RKO (cell line): ENCODE measurements at places on chromosomes 6 and 20.
A peak's percentile ranks its signal among the peaks of the same experiment; 100 is the strongest.

DNA sequence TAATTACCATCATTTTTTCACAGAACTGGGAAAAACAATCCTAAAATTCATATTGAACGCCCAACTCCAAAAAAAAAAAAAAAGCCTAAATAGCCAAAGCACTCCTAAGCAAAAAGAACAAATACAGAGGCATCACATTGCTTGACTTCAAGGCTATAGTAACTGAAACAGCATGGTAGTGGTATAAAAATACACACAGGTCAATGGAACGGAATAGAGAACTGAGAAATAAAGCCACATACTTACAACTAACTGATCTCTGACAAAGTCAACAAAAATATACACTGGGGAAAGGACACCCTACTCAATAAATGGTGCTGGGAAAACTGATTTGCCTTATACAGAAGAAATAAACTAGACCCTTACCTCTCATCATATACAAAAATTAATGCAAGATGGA, 89.6 kb downstream of the MRAP2 start:
- no peak for DNase-seq

GRCh38 chr6:66321017-66321416, 614.0 kb upstream of the EYS start:
- no peak for DNase-seq

DNA sequence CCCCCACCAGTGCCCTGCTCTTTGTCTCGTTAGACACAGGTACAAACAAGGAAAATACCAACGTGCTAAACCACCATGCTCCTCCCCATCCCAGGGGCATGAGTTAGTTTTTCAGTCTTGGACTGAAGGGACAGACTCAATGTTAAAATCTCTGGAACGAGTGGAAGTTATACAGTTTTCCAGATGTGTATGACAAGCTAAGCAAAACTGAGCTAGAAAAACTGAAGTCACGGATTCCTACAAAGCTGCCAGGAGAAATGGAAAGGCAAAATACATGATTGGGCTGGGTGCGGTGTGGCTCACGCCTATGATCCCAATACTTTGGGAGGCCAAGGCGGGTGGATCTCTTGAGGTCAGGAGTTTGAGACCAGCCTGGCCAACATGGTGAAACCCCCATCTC, 34.3 kb upstream of the QKI start:
- DNase-seq = no peak

GRCh38 chr6:23031986-23032385, 462.6 kb downstream of the HDGFL1 start:
- no peak for DNase-seq

DNA sequence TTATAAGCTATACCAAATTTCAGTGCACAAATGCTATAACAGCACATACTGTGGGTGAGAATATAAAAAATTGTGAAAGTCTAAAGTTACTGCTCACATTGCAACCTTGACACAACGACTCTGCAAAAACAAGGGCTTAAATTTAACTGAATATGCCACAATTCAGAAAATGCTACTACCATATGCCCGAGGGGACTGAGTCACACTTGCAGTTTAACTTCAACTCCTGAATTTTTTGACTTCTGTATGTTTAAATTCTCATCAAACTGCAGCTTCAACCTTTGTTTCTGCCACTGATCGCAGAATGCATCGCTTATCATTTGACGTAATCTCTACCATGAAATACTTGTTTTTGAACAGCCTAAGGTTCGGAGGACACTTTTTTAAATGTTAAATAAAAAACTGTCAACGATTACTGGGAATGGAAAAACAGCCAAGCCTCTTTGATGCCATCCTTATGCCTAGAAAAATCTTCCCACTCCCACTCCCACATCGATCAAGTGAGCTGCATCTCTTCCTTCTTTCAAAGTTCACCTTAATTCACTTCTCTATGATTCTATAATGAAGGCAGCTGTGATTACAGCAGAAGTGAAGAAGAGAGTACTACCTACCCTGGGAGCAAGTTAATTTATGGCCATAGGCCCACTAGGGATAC, 136.5 kb downstream of the ATXN1 start:
- DNase-seq = no peak

GRCh38 chr20:40463171-40463570, 225.9 kb downstream of the MAFB start:
- no peak for DNase-seq

DNA sequence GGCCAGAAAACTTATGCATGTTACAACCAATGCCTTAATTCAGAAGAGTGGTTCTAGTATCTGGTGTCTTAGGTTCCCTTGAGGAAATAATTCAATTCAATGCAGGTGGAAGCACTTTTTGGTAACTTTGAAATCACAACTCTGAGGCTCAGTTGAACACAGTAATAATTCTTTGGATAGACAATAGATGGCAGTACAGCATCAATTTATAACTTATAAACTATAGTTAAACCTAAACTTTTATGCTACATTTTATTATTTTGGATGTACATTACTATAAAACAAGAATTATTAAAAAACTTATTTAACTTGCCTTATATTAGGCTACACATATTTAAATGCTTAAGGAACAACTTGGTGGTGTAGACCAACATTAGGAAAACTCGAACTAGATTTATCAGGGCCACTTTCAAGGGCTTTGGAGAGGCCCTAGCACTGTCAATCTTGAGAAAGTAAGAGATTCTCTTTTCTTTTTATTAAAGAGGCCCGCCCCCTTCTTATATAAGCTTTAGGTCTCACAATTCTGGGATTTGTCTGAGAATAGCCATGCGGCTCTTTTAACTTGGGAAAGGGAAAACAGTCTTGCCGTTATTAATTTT, 85.9 kb downstream of the CRYBG1 start:
- peak; percentile 55 for DNase-seq

GRCh38 chr6:11585426-11586016, 48.0 kb downstream of the TMEM170B start:
- DNase-seq = peak; percentile 59

GRCh38 chr6:69820438-69820837, 23.6 kb upstream of the LMBRD1 start:
- DNase-seq = no peak

- DNase-seq = no peak
These were observed 45.2 kb upstream of the RALY start for GRCh38 chr20:33948480-33948879.

DNA sequence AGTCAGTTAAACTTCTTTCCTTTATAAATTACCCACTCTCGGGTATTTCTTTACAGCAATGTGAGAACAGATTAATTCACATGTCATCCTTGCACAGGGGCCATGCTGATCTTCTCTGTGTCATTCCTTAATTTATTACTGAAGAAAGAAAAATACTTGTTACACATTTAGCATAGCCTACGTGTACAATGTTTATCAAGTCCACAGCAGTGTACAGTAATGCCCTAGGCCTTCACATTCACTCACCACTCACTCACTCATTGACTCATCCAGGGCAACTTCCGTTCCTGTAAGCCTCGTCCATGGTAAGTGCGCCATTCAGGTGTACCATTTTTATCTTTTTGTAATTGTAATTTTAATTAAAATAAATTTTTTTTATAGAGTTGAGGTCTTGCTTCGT, 73.6 kb downstream of the RSPH3 start:
- peak; percentile 91 for DNase-seq

DNA sequence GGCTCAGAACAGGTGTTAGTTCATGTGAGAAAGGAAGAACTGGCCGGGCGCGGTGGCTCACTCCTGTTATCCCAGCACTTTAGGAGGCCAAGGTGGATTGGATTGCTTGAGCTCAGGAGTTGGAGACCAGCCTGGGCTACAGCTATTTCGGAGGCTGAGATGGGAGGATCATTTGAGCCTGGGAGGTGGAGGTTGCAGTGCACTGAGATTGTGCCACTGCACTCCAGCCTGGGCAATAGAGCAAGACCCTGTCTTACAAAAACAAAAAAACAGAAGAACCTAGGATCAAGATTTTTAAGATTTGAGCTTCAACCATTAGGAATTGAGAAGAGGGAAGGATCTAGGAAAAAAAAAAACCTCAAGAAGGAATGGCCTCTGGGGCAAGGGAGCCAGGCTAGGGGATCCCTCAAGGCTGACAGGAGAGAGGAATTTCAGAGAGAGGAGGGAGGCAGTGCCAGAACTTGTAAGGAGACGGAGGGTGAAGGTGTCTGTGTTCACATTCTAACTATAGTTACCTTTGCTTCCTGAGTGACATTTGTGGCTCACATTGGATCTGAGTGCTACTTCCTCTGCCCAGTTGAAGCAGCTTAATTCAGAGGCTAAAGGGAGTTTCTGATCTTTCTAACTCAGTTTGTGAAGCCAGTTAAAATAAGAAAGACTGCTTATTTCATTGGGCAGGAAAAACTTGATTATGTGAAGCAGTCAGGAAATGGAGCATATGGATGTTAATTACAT, 26.1 kb downstream of the CHMP4B start:
- DNase-seq = no peak

GRCh38 chr6:181049-181654, 111.1 kb upstream of the DUSP22 start:
- DNase-seq = no peak

- no peak for DNase-seq
These were observed 48.2 kb upstream of the ASIP start for GRCh38 chr20:34193051-34193450.

GRCh38 chr6:144722154-144722737, 437.1 kb downstream of the UTRN start:
- DNase-seq = no peak

GRCh38 chr6:81613606-81614005, 138.9 kb downstream of the TENT5A start:
- peak; percentile 32 for DNase-seq

GRCh38 chr6:127120023-127120786, 1.7 kb downstream of the RSPO3 start:
- no peak for DNase-seq

DNA sequence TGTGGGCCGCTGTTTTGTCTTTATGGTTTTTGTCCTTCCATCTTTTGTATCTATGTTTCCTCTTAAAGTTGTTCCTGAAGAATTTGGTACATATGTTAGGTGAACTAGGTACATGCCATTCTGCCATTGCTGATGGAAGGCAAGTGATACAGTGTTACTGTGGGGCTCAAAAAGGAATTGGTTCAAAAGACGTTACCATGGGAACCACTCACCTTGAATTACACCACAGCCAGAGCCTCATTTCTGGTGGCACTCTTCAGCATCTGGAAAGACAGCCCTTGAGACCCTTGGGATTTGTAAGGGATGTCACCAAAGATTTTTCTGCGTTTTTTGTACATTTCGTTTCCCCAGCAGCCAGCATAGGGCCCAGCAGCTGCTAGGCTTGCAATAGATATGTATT, 31.9 kb downstream of the TMEM181 start:
- DNase-seq = no peak
